Naive B cell (primary cell): ENCODE measurements at places on chromosomes 16 and 17. TPM values are rescaled to one million over a fixed set of nuclear protein-coding genes. Genes with fewer than 3 reads are reported as not detected.

GRCh38 chr16:80047842-80048241 is 447.3 kb upstream of the MAF start:
- no peaks in the 10 kb centered on the region for H3K4me1 ChIP-seq
- H3K27me3 ChIP-seq = peaks cover 5% of the 10 kb centered on the region
- no peak overlapping the region for H3K27ac ChIP-seq

GRCh38 chr17:7862692-7863437 is 5.1 kb downstream of the CYB5D1 start:
- peak; percentile 55 for DNase-seq
- peak overlapping the region; percentile 60 for H3K27ac ChIP-seq
- H3K27me3 ChIP-seq = no peaks in the 10 kb centered on the region
- peaks cover 16% of the 10 kb centered on the region for H3K4me1 ChIP-seq

GRCh38 chr17:40293363-40293762 is 5.7 kb downstream of the CDC6 start:
- no peaks in the 10 kb centered on the region for H3K36me3 ChIP-seq
- H3K27me3 ChIP-seq = no peaks in the 10 kb centered on the region
- H3K4me1 ChIP-seq = no peaks in the 10 kb centered on the region
- H3K4me3 ChIP-seq = no peak overlapping the region
- H3K27ac ChIP-seq = no peak overlapping the region
- no peak for DNase-seq

- H3K4me1 ChIP-seq = peaks cover 10% of the 10 kb centered on the region
- DNase-seq = no peak
- peaks cover 9% of the 10 kb centered on the region for H3K27me3 ChIP-seq
- no peak overlapping the region for H3K27ac ChIP-seq
- H3K4me3 ChIP-seq = peak overlapping the region; percentile 91
Measured at GRCh38 chr16:67184453-67184994, 761 bp upstream of the MATCAP1 start.

DNA sequence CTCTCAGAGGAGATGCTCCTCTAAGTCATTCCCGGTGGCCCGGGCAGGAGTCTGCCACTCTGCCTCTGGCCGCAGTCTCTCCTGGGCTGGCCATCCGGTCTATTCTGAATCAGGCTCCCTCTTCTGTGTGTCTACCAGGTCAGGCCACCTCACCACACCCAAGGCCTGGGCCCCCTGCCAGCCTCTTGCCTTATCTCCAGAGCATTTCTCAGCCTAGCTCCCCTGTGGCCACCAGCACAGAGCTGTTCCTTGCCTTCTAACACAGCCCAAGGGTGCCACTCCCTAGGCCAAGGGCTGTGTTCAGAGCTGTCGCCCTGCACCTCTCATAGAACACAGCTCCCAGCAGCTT is 55.3 kb downstream of the MYO18A start:
- H3K27me3 ChIP-seq = no peaks in the 10 kb centered on the region
- peaks cover 14% of the 10 kb centered on the region for H3K4me1 ChIP-seq
- no peak for DNase-seq
- H3K27ac ChIP-seq = no peak overlapping the region
- peaks cover 7% of the 10 kb centered on the region for H3K36me3 ChIP-seq

- H3K4me3 ChIP-seq = peak overlapping the region; percentile 3
- no peaks in the 10 kb centered on the region for H3K27me3 ChIP-seq
- peaks cover 29% of the 10 kb centered on the region for H3K4me1 ChIP-seq
- peak overlapping the region; percentile 89 for H3K27ac ChIP-seq
- DNase-seq = peak; percentile 71
- no peaks in the 10 kb centered on the region for H3K36me3 ChIP-seq
Measured at GRCh38 chr17:5587438-5588032, 3.2 kb upstream of the NLRP1 start.

- H3K27me3 ChIP-seq = no peaks in the 10 kb centered on the region
- H3K36me3 ChIP-seq = peaks cover 13% of the 10 kb centered on the region
- H3K27ac ChIP-seq = no peak overlapping the region
- DNase-seq = no peak
- H3K4me1 ChIP-seq = no peaks in the 10 kb centered on the region
Measured at GRCh38 chr17:48176471-48176855, 68.9 kb downstream of the SNX11 start.

DNA sequence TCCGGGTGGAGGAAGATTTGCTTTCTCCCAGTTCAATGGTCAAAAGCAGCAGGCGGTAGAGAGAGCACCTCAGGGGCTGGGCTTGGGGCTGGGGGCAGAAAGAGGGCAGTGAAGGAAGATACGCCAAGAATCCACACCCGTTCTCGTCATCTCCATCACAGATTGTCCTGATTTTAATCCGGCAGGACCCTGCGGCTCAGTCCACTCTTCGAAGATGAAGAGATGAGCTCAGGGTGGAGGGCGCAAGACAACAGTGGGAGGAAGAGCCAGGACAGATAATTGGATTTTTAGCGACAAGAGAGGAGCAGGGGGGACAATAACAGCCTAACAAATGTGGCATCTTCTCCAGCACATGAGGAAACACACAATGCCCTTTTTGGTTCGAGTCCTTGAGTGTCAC is 165.9 kb downstream of the SDK2 start:
- no peak overlapping the region for H3K4me3 ChIP-seq
- peaks cover 41% of the 10 kb centered on the region for H3K4me1 ChIP-seq
- no peak for DNase-seq
- H3K36me3 ChIP-seq = no peaks in the 10 kb centered on the region
- H3K27ac ChIP-seq = peak overlapping the region; percentile 32

GRCh38 chr16:27670071-27670810 is 120.3 kb downstream of the KATNIP start:
- DNase-seq = no peak
- no peaks in the 10 kb centered on the region for H3K27me3 ChIP-seq
- H3K4me3 ChIP-seq = no peak overlapping the region
- H3K36me3 ChIP-seq = peaks cover 29% of the 10 kb centered on the region
- no peaks in the 10 kb centered on the region for H3K4me1 ChIP-seq

DNA sequence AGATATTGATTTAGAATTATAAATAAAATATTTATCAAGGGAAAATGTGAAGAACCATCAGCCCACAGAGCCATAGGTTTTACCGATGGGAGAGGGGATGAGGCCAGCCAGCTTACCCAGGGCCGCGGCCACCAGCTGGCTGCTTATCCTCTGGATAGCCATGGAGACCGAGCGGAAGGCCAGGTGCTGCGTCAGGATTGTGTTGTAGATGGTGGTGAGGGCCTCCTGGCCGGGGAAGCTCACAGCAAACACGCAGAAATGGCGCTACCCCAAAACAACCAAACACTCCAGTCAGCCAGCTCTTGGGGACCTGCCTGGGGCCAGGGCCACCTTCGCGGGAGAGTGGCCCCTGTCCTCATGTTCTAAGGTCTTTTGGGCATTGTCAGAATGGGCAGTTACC is 97.8 kb downstream of the DNAH17 start:
- peaks cover 5% of the 10 kb centered on the region for H3K36me3 ChIP-seq
- no peak overlapping the region for H3K4me3 ChIP-seq
- peaks cover 4% of the 10 kb centered on the region for H3K4me1 ChIP-seq
- no peak overlapping the region for H3K27ac ChIP-seq

DNA sequence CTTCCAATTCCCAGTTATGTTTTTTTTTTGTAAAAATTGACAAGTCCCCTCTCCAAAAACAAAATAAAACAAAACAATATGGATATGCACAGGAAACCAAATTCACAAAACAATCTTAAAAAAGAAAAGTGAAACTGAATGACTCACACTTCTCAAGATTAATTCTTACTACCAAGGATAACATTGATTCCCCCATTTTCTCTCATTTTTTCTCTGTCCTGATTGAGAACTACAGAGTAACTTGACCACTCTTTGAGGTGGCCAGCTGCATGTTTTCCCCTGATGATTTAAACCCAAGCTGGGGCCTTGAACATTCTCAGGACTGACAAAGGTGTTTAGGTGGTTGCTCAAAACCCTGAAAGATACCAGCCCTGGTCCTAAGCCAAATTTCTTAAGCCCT is 149.0 kb downstream of the AHSP start:
- H3K4me1 ChIP-seq = no peaks in the 10 kb centered on the region
- peaks cover 27% of the 10 kb centered on the region for H3K27me3 ChIP-seq
- no peak for DNase-seq
- no peaks in the 10 kb centered on the region for H3K36me3 ChIP-seq
- H3K4me3 ChIP-seq = no peak overlapping the region
- H3K27ac ChIP-seq = no peak overlapping the region

DNA sequence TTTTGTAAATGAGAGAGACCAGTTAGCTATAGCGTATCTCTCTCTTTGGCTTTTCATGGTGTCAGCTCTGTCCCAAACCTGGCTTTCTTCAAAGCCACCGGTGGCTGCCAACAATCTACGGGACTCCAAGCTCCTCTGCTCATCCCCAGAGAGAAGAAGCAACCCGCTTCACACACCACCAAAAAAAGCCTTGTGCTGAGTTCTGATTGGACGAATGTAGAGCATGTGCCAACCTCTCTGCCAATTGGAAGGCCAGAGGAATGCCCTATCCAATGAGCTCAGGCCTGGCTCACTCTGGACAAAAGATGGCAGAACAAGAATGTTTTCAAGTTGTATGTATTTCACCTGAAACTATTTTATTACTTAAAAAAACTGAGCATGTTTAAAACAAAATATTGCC is 202.4 kb downstream of the C16orf95 start:
- H3K36me3 ChIP-seq = no peaks in the 10 kb centered on the region
- H3K4me1 ChIP-seq = no peaks in the 10 kb centered on the region
- DNase-seq = no peak
- H3K4me3 ChIP-seq = no peak overlapping the region
- H3K27ac ChIP-seq = no peak overlapping the region

DNA sequence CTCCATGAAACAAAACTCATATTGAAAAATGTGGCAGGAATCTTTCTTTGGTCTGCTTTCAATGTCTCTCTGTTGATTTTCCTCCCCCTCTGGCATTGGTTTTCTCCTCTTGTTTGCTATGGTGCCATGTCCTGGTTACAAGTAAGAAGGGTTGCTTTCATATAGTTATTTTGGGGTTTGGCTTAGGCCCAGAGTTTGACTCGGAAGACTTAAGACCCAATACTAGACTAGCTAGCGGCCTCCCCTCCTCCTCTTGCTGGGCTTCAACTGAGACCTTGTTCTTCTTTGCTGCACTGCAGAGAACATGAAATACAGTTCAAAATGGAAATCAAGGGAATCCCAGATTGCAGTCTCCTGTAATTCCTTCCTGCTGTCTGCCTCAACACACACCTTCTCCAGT is 30.0 kb upstream of the CLEC18A start:
- H3K27ac ChIP-seq = no peak overlapping the region
- H3K36me3 ChIP-seq = peaks cover 36% of the 10 kb centered on the region
- H3K27me3 ChIP-seq = no peaks in the 10 kb centered on the region
- peaks cover 4% of the 10 kb centered on the region for H3K4me1 ChIP-seq
- no peak overlapping the region for H3K4me3 ChIP-seq

- no peak overlapping the region for H3K27ac ChIP-seq
- no peak for DNase-seq
- no peaks in the 10 kb centered on the region for H3K4me1 ChIP-seq
- no peaks in the 10 kb centered on the region for H3K27me3 ChIP-seq
- H3K36me3 ChIP-seq = no peaks in the 10 kb centered on the region
Measured at GRCh38 chr16:1121601-1122397, 25.8 kb upstream of the C1QTNF8 start.

DNA sequence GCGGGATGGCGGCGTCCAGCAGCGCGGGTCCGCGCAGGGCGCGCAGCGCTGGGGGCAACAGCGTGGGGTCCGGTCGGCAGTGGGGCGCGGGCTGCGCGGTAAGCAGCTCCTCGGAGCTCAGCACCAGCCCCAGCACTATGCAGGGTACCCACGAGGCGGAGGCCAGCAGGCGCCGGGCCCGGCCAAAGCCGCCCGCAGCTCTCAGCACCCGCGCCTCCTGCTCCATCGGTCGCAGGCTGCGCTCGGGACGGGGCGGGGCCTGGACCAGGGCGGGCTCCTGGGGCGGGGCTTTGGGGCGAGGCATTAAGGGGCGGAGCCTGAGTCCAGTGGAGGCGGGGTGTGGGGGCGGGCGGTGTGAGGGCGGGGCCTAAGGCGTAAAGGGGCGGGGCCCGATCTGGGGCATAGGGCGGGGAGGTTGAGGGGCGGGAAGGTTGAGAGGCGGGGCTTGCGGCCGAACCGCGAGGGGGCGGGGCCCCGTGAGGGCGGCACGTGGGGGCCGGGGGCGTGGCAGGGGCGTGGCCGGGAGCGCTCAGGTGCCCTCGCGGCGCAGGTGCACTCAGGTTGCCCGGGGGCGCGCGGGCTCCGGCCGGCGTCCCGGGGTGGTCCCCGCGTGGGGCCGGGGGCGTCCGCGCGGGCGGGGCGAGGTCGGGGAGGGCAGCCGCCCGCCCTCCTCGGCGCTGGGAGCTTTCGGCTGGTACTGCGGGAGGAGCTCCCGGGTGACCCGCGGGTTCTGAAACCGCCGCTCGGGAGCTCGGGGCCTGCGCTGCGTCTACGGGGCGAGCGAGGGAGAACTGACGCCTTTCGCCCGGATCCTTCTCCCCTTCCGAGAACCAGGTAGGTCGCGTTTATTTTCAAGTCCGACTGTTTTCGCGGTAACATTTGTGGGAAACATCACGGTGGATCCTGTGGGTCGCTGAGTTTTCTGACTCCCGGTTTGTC is 1.4 kb upstream of the SLC22A31 start:
- H3K36me3 ChIP-seq = peaks cover 8% of the 10 kb centered on the region
- peak overlapping the region; percentile 71 for H3K4me3 ChIP-seq
- DNase-seq = peak; percentile 71
- H3K27ac ChIP-seq = no peak overlapping the region
- peaks cover 35% of the 10 kb centered on the region for H3K27me3 ChIP-seq
- H3K4me1 ChIP-seq = peaks cover 12% of the 10 kb centered on the region

- peak overlapping the region; percentile 76 for H3K4me3 ChIP-seq
- peaks cover 8% of the 10 kb centered on the region for H3K27me3 ChIP-seq
- peaks cover 17% of the 10 kb centered on the region for H3K4me1 ChIP-seq
Measured at GRCh38 chr16:2475413-2476344, 752 bp downstream of the TBC1D24 start.

- H3K36me3 ChIP-seq = no peaks in the 10 kb centered on the region
- H3K27ac ChIP-seq = no peak overlapping the region
- no peaks in the 10 kb centered on the region for H3K27me3 ChIP-seq
- no peaks in the 10 kb centered on the region for H3K4me1 ChIP-seq
- H3K4me3 ChIP-seq = no peak overlapping the region
- no peak for DNase-seq
Measured at GRCh38 chr16:51500306-51500705, 349.2 kb upstream of the SALL1 start.

DNA sequence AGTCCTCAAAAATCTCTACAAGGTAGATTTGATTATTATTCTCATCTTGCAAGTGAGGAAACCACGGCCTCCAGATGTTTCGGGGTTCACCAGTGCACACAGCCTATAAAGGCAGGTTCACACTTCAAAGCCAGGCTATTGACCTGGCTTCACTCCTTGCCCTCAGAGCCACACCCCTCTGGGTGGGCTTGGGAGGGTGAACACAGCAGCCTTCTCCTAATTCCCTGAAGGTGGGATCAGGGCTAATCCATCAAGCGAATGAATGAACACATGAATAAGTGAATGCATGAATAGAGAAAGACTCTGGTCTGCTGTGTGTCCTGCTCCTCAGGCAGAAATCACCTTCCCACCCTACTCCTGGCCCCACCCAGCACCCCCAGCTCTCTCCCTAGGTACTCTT is 139.0 kb downstream of the CYLD start:
- no peaks in the 10 kb centered on the region for H3K36me3 ChIP-seq
- DNase-seq = no peak
- no peak overlapping the region for H3K4me3 ChIP-seq
- no peak overlapping the region for H3K27ac ChIP-seq

- DNase-seq = no peak
- peaks cover 55% of the 10 kb centered on the region for H3K27me3 ChIP-seq
- no peak overlapping the region for H3K4me3 ChIP-seq
- H3K4me1 ChIP-seq = no peaks in the 10 kb centered on the region
Measured at GRCh38 chr17:34287875-34288274, 2.3 kb downstream of the CCL11 start.

Gene HSPB9
- not detected for polyA plus RNA-seq

Gene KRTAP1-1
- polyA plus RNA-seq = not detected

Gene ENPP7
- polyA plus RNA-seq = 0.13 TPM

Gene ZPBP2
- 0.16 TPM for polyA plus RNA-seq

Gene PMP22
- polyA plus RNA-seq = not detected

Gene FBXO39
- not detected for polyA plus RNA-seq

Gene RND2
- 0.23 TPM for polyA plus RNA-seq

Gene MAPK7
- polyA plus RNA-seq = 7.2 TPM

Gene C16orf96
- polyA plus RNA-seq = not detected

Gene PRRT2
- not detected for polyA plus RNA-seq
